ENCODE measurements at places on chromosomes 12 and 14. TPM values are rescaled to one million over a fixed set of nuclear protein-coding genes. Genes with fewer than 3 reads are reported as not detected.

LRTM2 gene
- not detected for total RNA-seq

GRCh38 chr12:21566907-21567394 lies 37.7 kb downstream of the GYS2 start:
- no peak for DNase-seq

DNA sequence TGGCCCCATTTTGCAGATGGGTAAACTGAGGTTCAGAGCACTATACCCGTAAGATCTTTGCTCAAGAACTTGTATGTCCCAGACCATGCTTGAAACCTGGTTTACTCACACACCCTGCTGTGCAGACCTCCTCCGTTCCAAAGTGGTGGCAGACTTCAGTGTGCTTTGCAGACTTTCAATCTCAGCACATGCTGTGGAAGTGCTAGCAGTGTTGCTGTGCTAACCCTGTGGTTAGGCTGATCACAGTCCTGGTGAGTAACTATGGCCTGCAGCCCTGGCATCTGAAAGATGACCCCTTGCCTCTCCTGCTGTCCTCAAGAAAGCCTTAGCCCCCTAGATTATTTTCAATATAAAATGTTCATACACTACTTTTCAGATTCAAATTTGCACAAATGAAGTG lies 450.6 kb downstream of the DPF3 start:
- DNase-seq = no peak

DNA sequence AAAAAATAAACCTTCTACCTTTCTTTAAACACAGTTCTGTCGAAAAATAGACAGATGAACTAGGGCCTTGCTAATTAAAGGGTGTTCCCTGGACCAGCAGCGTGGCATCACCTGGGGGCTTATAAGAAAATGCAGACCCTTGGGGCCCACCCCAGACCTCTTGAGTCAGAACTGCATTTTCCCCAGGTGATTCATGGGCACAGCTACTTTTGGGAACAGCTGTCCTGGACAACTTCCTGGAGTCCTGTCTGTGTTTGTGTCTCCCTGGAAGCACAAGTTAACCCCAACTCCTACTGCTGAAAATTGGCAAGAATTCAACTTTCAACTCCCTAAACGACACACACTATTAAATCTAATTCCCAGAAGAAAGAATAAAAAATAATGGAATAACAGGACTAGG lies 17.8 kb downstream of the FBLN5 start:
- DNase-seq = no peak

DNA sequence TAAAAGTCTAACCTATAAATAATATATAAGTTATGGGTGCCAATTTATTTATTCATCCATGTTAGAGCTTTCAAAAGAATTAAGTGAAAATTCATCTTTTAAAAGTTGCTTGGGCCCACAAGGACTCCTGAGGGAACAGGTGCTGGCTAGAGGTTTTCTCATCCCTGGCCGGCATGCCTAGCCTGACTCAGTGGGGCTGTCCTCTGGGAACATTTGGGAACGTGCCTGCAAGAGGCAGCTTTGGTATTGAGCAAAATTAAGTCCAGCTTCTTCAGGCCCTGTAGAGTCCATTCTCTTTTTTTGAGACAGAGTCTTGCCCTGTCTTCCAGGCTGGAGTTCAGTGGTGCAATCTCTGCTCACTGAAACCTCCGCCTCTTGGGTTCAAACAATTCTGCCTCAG lies 44.7 kb downstream of the SPTB start:
- DNase-seq = no peak

EPYC gene
- total RNA-seq = not detected

RASSF9 gene
- 1.5 TPM for total RNA-seq

GRCh38 chr12:59833408-59833807 lies 237.6 kb downstream of the SLC16A7 start:
- no peak for DNase-seq

GRCh38 chr12:83527810-83528209 lies 841.1 kb downstream of the TMTC2 start:
- no peak for DNase-seq

GRCh38 chr12:110048242-110049027 lies at the start of gene C12orf76:
Gene C12orf76, minus strand, starts transcription at chr12:110048522. Its CDS starts 27 bp downstream, at chr12:110048495.
- DNase-seq = peak; percentile 97

GRCh38 chr12:92136026-92136730 lies 9.5 kb downstream of the BTG1 start:
- no peak for DNase-seq

- DNase-seq = no peak
These were observed 97.0 kb downstream of the ZFP36L1 start for GRCh38 chr14:68695856-68696255.

ATXN7L3B gene
- total RNA-seq = 28.2 TPM

- DNase-seq = peak; percentile 41
These were observed 139.1 kb downstream of the ERC1 start for GRCh38 chr12:1130164-1130563.

NUDT4 gene
- total RNA-seq = 91.0 TPM

TBX3 gene
- total RNA-seq = 6.6 TPM

- DNase-seq = peak; percentile 80
These were observed 3.9 kb downstream of the DDN start for GRCh38 chr12:48995086-48995879.

GATC gene
- 32.1 TPM for total RNA-seq

DNA sequence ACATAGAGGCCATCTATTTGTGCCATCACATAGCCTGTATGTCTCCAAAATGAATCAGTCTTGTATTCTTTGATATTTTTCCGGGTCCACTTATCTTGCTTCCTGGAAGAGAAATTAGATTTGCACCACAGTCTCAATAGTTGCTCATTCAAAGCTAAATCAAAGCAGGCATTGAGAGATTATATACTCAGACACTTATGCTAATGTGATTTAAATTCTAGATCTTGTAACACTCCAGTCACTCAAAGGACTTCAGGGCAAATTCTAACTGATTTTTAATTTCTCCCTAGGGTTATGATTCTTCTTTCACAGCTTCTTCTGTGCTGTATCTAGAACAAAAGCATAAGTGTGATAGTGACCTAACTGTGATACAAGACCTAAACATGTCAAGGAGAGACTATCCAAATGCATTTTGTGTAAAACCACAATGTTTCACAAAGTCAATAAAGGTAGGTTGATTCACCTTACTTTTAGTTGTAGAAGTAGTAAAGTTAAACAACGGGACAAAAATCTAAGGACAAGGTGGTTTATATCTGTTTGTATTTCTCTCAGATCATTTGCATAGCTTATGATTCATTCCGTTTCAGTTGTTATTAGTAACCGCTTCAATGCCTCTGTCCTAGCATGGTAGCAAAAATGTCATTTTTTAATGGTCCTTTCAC lies 26.8 kb downstream of the PLBD1 start:
- DNase-seq = no peak

DNA sequence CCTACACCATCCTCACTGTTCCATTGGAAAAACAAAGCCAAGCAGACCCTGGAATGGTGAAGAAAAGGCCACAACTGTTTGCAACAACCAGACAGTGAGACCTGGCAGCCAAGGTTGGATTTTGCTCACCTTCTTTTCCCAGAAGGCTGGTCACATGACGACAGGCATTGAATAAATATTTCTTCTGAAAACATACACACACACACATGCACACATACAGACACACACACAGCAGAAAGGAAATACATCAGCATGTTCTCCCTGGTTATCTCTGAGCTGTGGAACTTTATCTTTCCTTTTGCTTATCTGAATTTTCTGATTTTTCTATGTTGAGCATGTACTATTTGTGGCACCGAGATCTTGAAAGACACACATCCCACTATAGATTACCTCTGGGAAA lies 38.0 kb upstream of the CCDC60 start:
- DNase-seq = no peak

DNA sequence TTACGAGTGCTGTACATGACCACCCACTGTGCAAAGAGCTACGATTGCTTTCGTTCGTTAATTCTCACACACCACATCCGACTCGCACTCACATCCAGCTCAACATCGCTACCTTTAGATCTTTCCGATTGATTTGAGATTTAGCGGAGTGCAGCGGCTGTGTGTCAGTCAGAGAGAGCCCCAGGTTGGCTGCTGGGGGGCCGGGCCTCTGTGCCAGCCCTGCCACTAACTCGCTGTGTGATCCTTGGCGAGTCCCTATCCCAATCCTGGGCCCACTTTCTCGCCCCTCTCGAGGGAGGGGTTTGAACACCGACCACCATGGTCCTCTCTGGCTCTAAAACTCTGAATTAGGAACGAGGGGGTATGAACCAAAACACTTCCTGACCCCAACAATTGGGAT lies 8.6 kb downstream of the DLK1 start:
- no peak for DNase-seq

DNA sequence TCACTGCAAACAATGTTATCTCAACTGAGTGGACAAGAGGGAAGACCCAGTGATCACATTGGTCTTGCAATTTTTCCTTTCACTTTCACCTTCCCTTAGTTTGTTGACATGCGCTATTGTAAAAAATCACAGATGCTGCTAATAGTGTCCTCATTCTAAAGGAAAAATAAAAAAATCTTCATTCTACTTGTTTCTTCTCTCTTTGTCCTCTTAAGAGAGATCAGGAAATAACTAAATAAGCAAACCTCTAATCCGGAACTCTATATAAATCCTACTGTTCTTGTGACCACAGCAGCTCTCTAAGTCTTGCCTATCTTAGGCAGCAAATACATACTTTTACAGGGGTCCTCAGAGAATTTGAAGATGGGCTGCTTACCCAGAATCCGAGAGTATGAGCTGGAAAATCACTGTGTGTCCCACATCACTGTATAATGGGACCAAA lies 257.7 kb downstream of the NAV3 start:
- DNase-seq = peak; percentile 15

- no peak for DNase-seq
These were observed 18.6 kb downstream of the PEX5 start for GRCh38 chr12:7207866-7208625.

DNA sequence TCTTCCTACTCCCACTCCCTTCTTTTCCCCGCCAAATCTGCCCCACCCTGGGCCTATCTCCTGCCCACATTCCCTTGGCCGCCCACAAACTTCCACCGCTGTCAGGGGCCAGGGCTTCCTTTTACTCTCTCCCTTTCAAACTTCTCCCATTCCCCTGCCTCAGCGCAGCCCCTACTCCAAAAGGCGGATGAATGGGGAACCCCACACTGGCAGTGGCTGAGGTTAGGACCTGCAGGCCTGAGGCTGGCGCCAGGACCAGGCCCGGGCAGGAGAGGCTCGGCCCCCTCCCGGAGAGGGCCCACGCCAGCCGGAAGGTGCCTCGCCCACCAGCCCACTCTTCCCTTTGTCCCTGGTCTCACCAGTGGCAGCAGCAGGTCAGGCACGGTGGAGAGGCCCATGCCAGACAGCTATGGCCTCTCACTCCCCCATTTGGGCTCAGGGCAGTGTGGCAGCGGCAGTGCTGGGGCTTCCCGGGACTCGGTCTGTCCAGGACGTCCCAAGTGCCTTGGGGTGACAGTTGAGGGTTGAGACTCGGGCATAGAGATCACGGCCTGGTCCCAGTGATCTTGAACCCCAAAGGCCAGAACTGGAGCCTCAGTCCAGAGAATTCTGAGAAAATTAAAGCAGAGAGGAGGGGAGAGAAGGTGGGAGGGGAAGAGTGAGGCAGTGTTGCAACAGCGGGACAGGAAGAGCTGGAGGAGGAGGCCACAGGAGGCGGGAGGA lies at the start of gene TNFRSF1A:
TNFRSF1A (minus strand) TSS at position 660 of the 723 bp plus-strand sequence; CDS start at position 398, 262 bp downstream.
- DNase-seq = peak; percentile 89

IQSEC3 gene
- not detected for total RNA-seq

INSM2 gene
- 0.10 TPM for total RNA-seq

DNA sequence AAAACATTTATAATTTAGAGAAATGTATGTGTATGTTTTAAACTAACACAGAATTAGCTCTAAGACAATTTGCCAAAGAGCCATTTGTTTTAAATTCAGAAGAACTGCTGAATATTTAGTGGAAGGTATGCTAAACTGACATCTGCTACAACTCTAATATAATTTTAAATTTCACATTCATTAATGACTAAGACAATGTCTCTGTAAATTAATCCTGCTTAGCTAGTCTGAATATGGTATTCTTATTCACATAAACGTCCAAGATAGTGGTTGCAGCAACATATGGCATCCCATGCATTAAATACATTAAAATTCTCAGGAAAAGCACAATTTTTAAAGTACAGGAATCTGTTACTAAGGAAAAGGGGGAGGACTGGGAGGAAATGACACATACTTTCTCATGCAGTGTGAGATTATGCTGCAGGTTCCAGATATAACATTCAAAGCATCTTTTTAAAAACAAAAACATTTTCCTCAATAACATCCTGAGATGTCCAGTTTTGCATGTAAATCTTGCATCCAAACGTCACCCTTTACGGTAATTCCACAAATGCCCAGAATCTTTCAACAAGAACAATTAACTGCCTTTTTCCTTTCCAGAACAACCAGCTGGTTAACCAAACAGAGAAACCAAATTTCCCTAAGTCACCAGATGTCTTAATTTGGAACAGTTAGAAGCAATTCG lies 26.9 kb downstream of the WDR89 start:
- DNase-seq = no peak

DNA sequence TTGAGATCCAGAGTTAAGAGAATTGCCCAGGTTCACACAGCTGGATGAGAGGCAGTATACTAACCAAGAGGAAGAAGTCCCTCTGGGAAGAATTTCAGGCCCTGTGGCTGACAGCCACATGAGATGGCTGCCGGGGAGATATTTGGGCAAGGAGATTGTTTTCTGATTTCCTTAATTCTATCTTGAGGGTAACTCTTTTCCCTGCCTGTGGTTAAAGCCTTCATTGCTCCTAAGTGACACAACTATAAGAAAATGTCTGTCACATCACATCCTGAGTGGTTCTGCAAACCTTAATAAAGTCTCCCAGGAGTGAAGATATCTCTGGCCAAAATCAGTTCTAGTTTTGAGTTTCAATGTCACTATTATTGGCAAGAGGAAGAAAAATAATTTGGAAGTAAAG lies 9.6 kb downstream of the ARHGDIB start:
- no peak for DNase-seq

DNA sequence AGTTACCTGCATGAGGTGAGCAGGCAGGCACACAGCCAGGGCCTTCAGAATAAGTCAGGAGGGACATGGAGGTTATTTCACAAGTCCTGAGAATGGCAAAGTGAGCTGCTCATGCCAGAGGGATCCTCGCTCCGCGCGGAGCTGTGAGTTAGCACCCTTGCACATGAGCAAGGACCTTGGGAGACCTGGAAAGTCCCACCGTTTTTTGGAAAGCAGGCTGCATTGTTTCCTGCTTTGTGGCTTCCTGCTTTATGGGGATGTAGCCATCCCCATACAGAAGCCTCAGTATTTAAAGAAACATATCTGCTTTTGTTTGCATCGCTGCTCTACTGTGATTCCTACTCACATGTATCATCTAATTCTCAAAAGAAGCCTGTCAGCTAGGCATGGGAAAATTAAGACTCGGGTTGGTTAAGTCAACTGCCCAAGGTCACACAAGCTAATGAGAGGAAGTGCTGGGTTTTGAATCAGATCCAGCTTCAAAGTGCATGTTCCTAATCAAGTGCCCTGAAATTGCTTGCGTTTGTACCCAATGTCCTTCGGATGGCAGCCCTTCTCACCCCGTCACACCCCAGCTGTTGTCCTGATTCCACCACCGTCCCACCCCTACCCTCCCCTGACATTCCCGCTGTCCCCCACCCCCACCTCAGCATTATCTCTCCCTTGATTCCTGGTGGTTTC lies 106.2 kb downstream of the CRACR2A start:
- DNase-seq = no peak

DNA sequence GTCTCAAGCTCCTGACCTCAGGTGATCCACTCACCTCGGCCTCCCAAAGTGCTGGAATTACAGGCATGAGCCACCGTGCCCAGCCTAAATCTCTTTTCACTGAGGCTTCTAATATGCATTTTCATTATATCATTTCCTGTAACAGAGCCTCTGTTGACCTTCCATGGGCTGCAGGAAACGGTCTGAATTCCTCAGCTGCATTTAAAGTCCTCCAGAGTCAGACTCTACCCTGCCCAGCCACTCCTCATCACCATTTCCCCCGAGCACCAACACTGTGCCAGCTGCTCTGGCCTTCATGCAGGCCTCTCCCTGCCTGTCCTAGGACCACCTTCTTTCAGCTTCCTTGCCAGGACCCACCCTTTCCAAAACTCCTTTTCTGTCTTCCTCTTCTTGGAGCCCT lies 9.8 kb upstream of the NFKBIA start:
- DNase-seq = no peak
